ENCODE measurements at places on chromosomes 12 and 14.

- no peak for DNase-seq
Observed at GRCh38 chr12:25652371-25652770, 99.3 kb upstream of the LMNTD1 start.

- DNase-seq: no peak
Observed at GRCh38 chr14:42378880-42379279, 772.2 kb downstream of the LRFN5 start.

DNA sequence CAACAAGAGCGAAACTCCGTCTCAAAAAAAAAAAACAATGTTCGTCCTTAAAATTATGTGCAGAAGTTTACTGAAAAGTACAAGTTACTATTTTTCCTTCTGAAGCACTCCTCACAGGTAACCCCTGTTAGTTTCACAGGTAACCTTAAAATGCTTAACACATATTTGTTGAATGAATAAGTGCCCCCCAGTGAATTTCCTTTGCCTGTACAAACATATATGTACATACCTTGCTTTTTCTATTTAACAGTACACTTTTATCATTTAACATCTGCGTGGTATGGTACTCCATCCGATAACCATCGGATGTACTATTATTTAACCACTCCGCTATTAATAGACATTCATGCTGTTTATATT is 1.4 kb upstream of the RAB35 start:
- DNase-seq: no peak

DNA sequence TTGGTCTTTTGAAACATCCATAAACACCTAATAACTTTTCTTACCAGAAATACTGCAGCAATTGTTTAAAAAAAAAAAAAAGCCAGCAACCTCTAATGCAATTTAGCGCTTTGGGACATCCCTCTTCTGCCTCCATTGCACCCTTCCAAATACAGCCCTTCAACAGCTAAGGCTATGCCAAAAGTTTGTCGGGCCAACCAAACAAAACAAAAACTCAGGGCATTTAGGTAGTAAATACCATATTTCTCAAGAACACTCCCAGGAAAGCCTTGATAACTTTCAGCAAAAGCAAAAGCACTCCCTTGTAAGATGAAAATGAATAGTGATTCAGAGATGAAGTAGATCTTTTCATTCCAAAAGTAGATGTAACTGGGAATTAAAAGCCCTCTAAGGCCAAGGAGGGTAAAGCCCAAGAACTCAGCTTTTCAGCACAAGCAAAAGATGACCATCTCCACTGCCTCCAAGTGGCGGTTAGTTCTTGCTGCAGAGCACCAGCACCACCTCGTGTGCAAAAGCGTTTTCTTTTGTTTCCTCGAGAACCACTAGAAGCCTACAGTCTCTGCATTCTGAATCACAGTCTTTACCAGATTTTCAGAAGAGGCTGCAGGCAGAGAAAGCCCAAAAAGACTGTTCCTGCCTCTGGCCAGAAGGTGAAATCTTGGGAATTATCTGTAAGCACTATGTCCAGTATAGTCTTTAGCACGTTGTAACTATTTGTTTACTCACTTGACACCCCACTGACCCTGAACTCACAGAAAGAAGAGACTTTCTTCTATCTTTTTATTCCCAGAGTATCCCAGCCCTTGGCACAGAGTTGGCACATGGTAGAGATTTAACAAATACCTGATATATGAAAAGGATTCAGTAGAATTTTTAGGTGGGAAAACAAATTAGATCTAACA is 53.1 kb downstream of the SIX6 start:
- DNase-seq: peak; percentile 2

- no peak for DNase-seq
Observed at GRCh38 chr12:85325442-85325841, 45.4 kb downstream of the ALX1 start.
